ENCODE measurements at places on chromosomes 6 and 20.

DNA sequence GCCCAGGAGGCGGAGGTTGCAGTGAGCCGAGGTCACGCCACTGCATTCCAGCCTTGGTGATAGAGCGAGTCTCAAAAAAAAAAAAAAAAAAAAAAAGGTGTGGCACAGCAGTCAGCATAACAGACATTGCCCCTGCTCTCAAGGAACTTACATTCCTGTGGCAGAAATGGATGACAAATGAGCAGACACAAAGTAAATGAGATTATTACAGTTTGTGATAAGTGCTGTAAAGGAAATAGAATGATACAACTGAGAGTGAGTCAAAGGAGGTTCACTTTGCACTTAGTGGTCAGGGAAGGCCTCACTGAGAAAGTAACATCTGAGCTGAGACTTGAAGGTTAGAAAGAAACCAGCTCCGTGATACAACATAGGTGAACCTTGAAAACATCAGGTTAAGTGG lies 36.4 kb downstream of the CEP250 start:
- DNase-seq: no peak

DNA sequence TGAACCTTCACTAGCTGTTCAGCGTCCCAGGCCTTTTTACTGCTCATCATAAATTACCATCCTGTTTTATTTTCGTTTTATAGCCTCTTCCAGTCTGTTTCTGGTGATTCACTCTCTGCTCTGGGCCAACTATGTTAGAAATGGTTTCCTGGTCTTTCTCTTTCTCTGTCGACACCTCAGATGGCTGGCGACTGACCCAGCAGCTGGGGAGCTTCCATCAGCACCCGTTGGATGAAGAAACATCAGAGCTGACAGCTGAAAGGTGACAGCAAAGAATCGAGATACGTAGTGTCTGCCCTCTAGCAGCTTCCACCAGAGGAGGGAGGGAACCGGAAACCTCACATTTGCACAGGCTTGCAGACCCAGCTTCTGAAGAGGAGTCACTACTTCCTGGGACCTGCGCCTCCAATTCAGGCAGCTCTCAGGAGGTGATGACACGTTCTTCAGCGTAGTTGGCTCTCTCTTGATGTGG lies 82.9 kb upstream of the MLN start:
- no peak for DNase-seq

DNA sequence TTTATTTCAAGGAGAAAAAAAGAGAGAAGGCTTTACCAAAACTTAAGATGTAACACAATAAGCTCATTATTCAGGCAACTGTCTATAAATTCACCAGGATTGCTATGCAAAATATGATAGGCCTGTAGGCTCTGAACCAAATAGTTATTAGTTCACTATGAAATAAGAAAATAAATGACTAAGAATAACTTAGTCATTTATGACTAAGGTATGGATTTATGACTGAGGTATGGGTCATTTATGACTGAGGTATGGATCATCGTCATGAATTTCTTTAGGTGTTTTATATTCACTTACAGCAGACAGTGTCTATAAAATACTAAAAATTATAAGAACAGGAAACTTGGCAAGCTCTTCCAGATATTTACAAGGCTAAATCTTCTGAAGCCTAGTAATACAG lies 52.1 kb upstream of the SNX9 start:
- DNase-seq: no peak

GRCh38 chr6:104608101-104608500 lies 251.6 kb downstream of the HACE1 start:
- DNase-seq: no peak

All from activated T-cell treated with anti-CD3 and anti-CD28 coated beads for 24 hours (primary cell).